ENCODE measurements at places on chromosomes 11 and 22. TPM values are rescaled to one million over a fixed set of nuclear protein-coding genes. Genes with fewer than 3 reads are reported as not detected.

DNA sequence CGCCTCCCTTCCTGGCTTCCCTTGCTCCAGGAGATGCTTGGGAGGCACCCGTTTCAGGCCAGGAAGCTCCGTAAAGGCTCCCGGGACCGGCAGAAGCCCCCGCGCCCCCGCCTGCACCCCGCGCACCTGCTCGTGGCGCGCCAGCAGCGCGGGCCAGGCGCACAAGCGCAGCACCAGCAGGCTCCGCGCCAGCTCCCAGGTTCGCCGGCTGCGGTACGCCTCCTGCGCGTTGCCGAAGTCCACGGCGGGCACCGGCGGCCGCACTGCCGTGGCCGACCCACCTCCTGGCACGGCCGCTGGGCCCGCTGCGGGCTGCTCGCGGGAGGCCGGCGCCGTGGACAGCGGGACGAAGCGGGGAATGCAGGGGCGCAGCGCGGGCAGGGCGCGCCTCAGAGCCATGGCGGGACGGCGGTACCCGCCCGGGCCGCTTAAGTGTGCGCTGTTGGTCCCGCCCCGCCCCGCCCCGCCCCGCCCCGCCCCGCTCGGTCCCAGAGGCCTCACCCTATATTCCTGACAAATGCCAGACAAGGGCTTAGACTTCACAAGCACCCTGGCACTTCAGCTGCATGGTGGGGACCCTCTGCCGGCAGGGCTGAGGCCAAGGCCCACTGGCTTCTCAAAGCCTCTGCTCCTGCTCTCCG lies at the start of gene PRODH:
Gene PRODH (minus strand): TSS at position 405 of the 641 bp plus-strand sequence. CDS start 6 bp downstream, at position 399.
- DNase-seq, result no peak

DNA sequence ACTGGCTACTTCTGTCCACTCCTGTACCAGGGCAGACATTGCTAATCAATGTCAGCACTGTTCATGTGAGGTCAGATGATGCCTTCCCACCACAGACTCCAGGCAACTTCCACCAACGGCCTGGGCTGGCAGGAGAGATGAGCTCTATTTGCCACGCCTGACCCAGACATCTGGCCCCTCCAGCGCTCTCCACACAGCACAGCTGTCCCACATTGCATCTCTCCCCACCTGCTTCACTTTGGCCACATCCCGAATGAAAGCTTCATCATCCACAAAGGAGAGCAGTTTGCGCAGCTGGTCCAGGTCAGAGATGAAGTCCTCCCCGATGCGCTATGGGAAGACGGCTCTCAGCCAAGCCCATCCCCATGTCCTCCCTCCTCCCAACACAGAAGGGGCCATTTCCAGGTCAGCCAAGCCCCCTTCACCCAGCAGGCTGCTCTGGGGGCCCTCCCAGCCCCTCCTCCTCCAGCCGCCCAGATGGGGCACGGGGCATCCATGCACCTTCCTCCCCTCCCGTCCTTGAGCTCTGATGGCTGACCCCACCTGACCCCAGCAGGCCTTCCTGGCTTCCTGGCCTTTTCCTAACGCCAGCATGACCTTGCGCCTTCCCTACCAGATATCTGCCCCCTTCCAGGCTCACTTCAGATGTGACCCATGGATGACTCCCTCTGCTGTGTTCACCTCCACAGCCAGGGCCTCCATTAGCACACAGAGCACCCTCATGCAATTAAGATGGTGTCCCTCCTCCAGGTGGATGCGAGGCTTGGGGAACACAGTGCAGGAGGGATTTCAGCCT lies 7.4 kb downstream of the PYGM start:
- no peak for DNase-seq

GRCh38 chr22:39839204-39839603 lies 54.4 kb downstream of the ENTHD1 start:
- no peak for DNase-seq

- DNase-seq, result peak; percentile 73
Measured at GRCh38 chr22:42074132-42074811, at the start of gene PHETA2. Gene PHETA2, plus strand, starts transcription at chr22:42074248. Its CDS starts 3,046 bp downstream, at chr22:42077294.

The ARSA gene
- 87.9 TPM for total RNA-seq

DNA sequence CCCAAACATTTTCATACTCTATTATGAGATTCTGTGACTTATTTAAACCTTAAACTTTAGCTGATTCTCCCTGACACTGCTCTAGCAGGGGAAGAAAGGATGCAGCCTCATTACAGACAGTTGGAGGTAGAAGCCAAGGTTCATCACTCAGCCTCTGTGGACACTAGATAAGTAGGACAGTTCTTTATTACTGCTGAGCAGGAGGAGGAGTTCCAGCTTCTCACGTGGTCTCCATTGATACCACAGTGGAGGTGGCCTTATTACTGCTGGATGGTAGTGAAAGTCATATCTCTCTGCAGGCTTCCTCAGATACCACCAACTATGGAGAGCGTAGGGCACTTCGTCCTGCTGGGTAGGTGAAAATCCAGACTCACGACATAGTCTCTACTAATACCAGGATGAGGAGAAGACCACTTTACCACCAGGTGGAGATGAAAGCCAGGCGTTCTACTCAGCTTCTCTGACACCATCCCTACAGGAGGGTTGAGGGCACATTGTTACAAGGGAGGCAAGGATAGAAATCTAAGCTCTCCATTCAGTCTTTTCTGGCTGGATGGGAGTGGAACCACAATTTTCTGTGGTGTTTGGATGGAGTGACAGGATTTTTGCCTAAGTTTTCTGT lies 13.1 kb upstream of the ANGPTL5 start:
- DNase-seq, result no peak

GRCh38 chr11:128198216-128198772 lies 389.1 kb downstream of the ETS1 start:
- no peak for DNase-seq

DNA sequence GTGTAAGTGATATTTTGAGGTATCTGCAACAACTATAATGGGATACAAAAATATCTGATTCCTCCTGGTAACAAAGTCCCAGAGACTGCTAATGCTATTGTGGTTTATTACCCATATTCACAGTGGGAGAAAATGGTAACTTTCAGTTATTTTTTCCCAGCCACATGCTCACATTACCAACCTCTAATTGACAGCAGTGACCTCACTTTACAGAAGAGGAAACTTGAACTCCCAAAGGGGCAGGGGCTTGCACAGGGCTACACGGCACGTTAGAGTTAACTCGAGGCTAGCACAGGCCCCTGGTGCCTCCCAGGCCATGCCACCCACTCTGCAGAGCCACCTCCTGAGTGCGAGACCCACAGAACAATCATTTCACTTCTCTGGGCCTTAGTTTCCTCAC lies 132.4 kb downstream of the TENM4 start:
- DNase-seq, result no peak

DNA sequence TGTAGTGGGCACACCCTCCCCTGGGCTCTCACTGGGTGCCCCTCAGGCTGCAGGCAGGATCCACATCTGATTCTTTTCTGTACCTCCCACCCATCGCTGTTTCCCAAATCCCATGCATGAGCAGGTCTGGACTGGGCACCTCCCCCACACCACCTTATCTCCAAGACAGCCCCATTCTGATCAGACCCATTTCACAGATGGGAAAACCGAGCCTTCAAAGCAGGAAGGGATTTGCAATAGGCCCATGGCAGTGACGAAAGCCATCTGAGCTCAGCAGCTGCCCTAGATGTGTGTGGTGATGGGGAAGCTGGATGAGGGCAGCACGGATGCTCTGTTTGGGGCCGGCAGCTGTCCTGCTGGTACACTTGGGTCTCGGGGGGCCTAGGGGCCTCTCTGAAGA lies 41.4 kb downstream of the WNT7B start:
- no peak for DNase-seq
